ENCODE measurements at places on chromosomes 7 and 10. TPM values are rescaled to one million over a fixed set of nuclear protein-coding genes. Genes with fewer than 3 reads are reported as not detected.

The CD36 gene
- 0.18 TPM for total RNA-seq

The LRRD1 gene
- total RNA-seq: not detected

The TET1 gene
- total RNA-seq: 60.5 TPM

The ZNF786 gene
- total RNA-seq: 12.0 TPM

The RPEL1 gene
- total RNA-seq: not detected

The LIPF gene
- not detected for total RNA-seq

- H3K4me1 ChIP-seq: peaks cover 4% of the 10 kb centered on the region
- H3K27ac ChIP-seq: no peak overlapping the region
- H3K27me3 ChIP-seq: no peaks in the 10 kb centered on the region
- no peak for DNase-seq
- H3K36me3 ChIP-seq: no peaks in the 10 kb centered on the region
Observed at GRCh38 chr10:70805619-70806215, 10.0 kb upstream of the SGPL1 start.

GRCh38 chr10:21057989-21058388 lies 160.9 kb upstream of the NEBL start:
- no peaks in the 10 kb centered on the region for H3K27me3 ChIP-seq
- H3K27ac ChIP-seq: no peak overlapping the region
- H3K4me3 ChIP-seq: no peak overlapping the region
- peaks cover 5% of the 10 kb centered on the region for H3K4me1 ChIP-seq
- DNase-seq: no peak

GRCh38 chr10:70775679-70776454 lies 9.3 kb downstream of the TBATA start:
- H3K27ac ChIP-seq: no peak overlapping the region
- no peak overlapping the region for H3K4me3 ChIP-seq
- no peaks in the 10 kb centered on the region for H3K27me3 ChIP-seq
- H3K4me1 ChIP-seq: no peaks in the 10 kb centered on the region

- no peaks in the 10 kb centered on the region for H3K4me1 ChIP-seq
- H3K27me3 ChIP-seq: no peaks in the 10 kb centered on the region
- no peak overlapping the region for H3K27ac ChIP-seq
- no peak for DNase-seq
Observed at GRCh38 chr7:140723006-140723405, 26.5 kb downstream of the NDUFB2 start.

DNA sequence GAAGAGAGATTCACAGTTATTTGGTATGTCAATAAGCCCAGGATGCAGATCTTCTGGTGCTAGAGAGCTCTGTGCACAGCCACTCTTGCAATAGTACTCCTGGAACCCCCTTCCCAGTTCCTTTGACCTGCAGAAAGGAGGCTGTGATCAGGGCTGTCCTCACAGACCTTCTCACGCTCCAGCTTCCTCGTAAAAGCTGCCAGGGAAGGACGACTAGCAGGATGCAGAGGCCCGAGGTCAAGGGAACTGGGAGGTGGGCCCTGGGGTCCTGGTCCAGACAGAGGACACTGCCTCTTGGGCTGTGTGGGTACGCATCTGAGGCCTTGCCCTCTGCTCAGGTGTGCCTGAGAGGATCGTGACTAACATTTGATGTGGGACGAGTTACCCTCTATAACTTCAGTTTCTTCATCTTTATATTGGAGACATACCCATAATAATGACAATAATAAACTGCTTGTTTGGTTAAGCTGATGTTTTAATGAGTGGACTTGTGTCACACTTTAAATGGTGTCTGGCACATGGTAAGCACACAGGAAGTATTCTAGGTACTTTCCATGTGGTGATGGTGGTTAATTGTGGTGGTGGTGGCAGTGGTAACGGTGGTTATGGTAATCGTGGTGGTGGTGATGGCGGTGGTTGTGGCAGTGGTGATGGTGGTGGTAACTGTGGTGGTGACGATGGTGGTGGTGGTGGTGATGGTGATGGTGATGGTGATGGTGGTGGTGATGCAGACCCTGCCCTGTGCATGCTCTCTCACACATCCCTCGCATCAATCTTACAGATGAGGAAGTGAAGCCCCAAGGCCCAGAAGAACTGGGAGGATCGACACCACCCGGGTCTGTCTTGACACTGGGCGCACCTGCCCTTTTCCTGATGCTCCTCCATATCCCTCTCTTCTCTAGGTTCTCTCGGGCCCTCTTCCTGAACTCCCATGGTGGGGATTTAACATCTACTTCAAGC lies 235.2 kb upstream of the GRB10 start:
- DNase-seq: no peak
- no peaks in the 10 kb centered on the region for H3K4me1 ChIP-seq
- no peaks in the 10 kb centered on the region for H3K27me3 ChIP-seq
- H3K4me3 ChIP-seq: no peak overlapping the region

DNA sequence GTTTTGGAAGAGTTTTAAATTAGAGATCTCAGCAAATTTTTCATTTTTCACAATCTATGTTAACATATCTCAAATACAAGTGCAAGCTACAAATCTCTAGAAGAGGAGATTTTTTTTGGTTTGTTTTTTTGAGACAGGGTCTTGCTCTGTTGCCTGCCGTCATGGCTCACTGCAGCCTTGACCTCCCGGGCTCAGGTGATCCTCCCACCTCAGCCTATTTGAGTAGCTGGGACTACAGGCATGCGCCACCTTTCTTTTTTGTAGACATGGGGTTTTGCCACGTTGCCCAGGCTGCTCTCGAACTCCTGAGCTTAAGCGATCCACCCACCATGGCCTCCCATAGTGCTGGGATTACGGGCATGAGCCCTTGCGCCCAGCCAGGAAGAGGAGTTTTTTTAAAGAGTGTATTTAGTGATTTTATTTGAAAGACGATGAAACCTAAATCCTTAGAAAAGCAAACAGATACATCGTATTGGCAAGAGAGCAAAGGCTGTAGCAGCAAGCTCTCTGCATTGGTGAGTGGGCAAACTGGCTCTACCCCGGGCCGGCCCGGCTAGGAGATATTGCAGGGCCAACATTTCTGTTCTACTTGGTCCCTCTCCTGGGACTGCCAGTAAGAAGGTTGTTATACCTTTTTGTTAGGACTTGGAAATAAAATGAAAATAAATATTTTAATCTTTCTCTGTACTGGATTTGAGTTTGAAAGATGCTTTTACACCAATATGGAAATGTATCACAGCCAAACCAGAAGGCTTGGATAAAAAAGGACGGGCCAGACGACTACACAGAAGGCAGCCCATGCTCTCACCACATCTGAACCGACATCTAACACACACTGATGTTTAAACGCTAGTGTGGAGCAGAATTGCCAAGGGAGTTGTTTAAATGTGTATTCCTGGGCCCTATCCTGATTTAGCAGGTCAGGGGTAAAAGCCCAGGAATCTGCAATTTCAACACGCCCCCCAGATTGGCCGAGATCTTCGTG lies 49.6 kb upstream of the RHEB start:
- H3K4me3 ChIP-seq: no peak overlapping the region
- H3K4me1 ChIP-seq: no peaks in the 10 kb centered on the region
- no peaks in the 10 kb centered on the region for H3K27me3 ChIP-seq
- DNase-seq: no peak

DNA sequence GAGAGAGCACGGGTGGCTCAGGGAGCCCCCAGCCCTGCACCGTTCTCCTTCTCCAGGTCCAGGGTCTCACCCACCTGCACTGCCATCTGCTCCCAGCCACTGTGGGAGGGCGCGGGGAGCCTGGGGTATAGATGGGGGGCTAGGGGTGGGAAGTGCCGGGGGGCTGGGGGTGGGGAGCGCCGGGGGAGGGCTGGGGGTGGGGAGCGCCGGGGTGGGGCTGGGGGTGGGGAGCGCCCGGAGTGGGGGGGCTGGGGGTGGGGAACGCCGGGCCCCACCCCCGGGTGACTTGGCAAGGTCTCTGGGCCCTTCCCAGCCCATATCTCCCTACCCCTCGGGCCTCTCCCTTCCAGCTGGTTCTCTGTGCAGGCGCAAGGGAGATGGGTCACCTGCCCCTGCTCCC lies at the start of gene GRIFIN:
GRIFIN (minus strand) TSS at position 101 of the 400 bp plus-strand sequence; CDS start at position 86, 15 bp downstream.
- no peak for DNase-seq
- H3K4me1 ChIP-seq: no peaks in the 10 kb centered on the region
- no peak within 1 kb of the TSS for H3K4me3 ChIP-seq
- H3K36me3 ChIP-seq: no peaks in the 10 kb centered on the region
- no peak within 1 kb of the TSS for H3K27ac ChIP-seq
- no peaks in the 10 kb centered on the region for H3K27me3 ChIP-seq

All from endodermal cell (in vitro differentiated cells).